ENCODE measurements at places on chromosomes 7 and 10.

DNA sequence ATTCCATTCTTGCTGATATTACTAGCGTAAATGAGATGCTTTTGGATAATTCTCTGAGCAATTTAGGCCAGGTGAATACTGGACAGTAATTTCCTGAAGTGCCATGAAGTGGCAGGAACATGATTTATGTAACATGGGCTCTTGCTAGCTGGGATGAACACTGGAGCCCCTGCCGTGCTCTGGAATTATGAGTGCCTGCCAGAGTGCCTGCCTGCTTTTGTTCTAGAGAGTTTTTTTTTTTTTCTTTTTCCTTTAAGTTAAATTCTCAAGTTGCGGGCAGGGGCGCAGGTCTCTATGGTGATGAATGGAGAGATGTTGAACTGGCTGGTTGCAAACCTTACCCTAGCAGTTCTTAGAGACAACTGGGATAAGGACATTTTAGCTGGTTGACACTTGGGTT is 165.9 kb downstream of the AUTS2 start:
- DNase-seq: no peak

- no peak for DNase-seq
Measured at GRCh38 chr10:56383806-56384205, 22.7 kb upstream of the ZWINT start.

- DNase-seq: no peak
Measured at GRCh38 chr10:126037946-126038345, 141.6 kb downstream of the FANK1 start.

DNA sequence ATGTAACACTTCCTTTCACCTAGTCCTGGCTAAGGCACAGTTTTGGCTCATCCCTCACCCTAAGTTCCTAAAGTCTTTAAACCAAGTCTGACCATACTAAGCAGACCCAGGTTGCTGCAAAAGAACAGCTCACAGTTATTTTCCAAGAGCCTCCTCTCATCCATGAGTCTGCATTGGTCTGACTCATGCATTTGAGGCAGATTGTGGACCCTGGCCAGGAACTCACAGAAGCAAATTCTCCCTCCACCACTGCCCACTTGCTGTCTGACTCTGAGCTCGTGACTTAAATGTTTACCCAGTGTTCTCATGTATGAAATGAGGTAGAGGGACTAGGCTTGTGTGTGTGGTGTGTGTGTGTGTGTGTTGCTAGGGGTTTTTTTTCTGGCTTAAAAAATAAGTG is 1272.8 kb downstream of the TYW1 start:
- DNase-seq: no peak

GRCh38 chr10:49611166-49611815 is 1.2 kb downstream of the SLC18A3 start:
- DNase-seq: no peak

GRCh38 chr7:147911201-147911601 is 679.4 kb upstream of the C7orf33 start:
- DNase-seq: no peak

- DNase-seq: no peak
Measured at GRCh38 chr10:132265890-132266496, 41.8 kb downstream of the STK32C start.

- DNase-seq: no peak
Measured at GRCh38 chr7:124918662-124919061, 11.0 kb downstream of the POT1 start.

GRCh38 chr7:40760293-40760964 is 625.6 kb downstream of the SUGCT start:
- no peak for DNase-seq

GRCh38 chr7:99173787-99174186 is 29.9 kb upstream of the SMURF1 start:
- DNase-seq: no peak

- DNase-seq: no peak
Measured at GRCh38 chr7:17097668-17098297, 200.7 kb upstream of the AHR start.

- no peak for DNase-seq
Measured at GRCh38 chr10:62648921-62649320, 155.6 kb upstream of the ADO start.

DNA sequence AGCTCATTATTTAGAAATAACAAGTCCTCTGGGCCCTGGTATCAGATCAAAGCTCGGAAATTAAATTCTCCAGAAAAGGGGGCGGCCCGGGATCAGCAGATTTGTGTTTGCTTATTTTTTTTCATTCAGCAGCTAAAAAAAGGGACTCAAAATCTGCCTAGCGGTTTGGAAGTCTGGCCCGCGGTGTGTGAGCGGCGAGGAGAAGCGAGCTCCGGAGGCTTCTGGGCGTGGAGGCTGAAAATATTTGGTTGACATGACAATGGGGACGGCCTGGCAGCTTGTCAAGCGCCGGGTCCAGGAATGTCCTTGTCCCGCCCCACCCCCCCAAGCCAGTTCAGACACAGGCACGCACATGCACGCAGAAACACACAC is 43.4 kb downstream of the FOXL3 start:
- no peak for DNase-seq

DNA sequence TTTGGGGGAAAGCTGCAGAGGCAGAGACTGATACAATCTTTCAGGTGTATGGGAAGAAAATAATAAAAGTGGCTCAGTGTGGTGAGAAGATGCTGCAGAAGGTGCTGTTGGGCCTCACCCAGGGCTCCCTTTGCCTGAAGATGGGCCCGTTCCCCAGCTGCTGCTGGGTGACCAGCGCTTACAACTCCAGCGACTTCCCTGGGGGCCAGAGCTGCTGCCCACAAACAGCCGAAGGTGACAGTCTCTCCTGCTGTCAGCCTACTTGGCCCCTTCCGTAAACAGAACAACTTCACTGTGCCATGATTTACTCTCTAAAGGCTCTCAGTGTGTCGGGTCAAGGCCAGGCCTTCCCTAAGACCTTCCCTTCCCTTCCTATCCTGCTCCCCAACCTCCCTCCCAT is 93.6 kb upstream of the PCBD1 start:
- DNase-seq: no peak

DNA sequence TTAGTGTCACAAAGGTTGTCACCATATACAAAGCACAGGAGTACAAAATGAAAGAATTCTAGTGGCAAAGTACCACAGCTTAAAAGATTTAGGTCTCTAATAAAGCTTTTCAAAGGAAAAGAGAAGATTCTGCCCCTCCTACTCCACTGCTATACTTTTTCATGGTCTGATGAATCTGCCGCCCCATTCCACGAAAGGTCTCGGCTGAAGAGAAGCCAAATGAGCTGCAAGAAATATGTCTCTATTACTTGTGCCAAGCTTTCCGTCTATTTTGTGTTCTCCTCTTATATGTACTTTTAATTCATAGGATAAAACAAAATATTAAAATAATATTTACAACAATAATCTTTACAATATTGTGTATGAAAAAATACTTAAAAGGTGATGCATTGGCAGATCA is 222.6 kb downstream of the ANK3 start:
- no peak for DNase-seq

- no peak for DNase-seq
Measured at GRCh38 chr7:82964150-82964882, 198.4 kb downstream of the PCLO start.

- DNase-seq: no peak
Measured at GRCh38 chr7:139360948-139361307, 1.2 kb downstream of the LUC7L2 start.

- DNase-seq: no peak
Measured at GRCh38 chr7:4689151-4689550, 7.1 kb downstream of the FOXK1 start.

DNA sequence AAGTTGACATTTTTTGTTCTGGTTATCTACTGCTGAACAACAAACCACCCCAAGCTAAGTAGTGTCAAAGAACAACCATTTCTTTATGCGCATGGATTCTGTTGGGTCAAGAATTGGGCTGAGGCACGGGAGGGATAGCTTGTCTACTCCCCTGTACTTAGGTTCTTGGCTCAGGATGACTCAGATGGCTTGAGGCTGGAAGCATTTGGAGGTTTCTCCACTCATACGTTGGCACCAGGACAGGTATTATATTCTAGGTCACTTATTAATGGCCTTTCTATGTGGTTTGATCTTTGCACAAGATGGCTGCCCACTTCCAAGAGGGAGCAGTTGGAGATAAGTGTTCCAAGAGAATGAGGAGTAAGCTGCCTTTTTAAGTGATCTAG is 11.8 kb upstream of the TFAM start:
- DNase-seq: no peak

GRCh38 chr7:144820552-144820951 is 15.3 kb downstream of the TPK1 start:
- no peak for DNase-seq

GRCh38 chr10:32095116-32095733 is 39.0 kb upstream of the KIF5B start:
- no peak for DNase-seq

DNA sequence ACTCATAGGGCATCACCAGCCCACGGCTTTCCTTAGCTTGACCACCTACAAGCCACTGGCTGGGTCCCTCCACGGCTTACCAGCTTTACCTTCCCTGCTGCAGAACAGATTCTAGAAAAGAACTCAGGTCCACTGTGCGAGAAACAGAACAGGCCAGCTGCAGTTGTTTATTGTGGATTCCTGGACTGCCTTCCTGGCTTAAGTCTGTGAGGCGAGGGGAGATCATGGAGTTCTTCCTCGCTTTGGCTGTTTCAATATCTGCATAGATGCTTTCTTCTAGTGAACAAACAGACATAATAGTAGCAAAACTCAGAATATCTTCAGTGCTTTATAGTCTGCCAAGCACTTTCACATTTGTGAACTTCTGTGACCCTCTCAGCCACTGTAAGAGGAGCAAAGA is 162.9 kb upstream of the HABP2 start:
- DNase-seq: no peak

DNA sequence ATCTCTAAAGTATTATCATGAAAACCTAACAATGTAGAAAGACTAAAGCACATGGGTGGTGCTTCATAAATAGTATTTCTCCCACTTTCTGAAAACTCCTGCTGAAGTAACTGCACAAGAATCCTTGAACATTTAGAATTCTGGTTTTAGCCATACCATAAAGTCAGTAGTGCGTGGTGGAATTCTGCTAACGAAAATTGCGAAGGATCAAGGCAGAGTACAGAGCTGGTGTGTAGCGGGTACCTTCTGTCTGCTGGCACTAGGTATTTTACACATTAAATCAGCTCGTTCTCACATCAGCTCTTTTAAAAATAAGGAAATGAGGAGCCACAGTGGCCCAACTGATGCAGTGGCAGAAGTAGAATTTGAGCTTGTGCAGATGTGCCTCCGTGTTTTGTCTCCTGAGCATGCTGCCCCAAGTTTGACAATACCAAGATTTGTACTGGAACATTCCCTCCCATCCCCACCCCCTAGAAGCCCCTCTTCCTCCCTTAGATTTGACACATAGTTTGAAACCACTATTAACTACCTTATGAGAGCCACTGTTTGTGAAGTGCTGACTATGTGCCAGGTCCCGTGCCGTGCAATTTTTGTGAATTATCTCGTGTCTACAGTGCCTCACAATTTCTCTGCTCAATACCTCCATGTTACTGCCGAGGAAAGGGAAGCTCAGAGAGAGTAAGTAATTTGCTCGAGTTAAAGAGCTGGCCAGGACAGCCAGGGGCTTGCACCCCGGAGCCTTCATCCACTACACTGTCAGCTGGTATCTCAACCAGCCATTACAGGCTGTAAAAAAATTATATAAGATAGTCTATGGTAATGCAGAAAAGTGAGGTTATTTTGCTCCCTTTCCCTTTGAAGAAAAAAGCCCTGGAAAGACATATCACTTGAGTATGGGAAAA is 66.9 kb downstream of the EGFR start:
- no peak for DNase-seq

GRCh38 chr10:112026438-112026837 is 157.1 kb downstream of the GPAM start:
- DNase-seq: no peak

DNA sequence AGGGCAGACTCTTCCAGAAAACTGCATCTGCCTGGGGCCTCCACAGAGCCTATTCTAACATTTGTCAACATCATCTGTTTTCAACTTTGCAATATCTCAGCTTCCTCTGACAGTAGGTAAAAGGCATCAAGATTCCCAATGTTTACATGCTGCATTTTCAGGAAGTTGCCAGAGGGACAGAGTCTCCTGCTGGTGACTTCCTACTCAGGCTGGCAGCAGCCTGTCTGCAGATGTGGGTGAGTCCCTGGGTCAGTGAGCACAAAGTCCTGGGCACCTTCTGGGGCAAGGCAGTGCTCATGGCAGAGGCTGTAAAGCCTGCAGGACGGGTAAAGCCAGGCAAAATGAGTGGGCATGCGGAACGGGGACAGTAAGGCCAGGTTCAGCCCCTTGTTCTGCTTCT is 69.4 kb downstream of the EBF3 start:
- no peak for DNase-seq

GRCh38 chr7:2403718-2404648 is 572 bp downstream of the CHST12 start:
- DNase-seq: no peak

DNA sequence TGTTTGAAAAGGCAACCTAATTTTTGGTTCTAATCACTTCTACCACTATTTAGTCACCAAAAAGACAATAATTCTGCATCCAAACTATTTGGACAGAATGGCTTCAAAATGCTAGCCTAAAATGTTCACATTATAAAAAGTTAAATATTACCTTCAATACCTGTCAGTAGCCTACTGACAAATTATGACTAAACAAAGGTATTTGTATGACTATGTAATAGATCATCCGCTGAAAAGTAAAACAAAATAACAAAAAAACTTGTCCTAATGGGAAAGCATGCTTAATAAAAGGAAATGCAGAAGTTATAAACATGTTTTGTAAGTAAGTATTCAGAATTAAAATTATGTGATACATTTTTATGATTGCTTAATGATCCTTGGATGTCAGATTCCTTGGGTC is 36.6 kb downstream of the CD36 start:
- DNase-seq: no peak

DNA sequence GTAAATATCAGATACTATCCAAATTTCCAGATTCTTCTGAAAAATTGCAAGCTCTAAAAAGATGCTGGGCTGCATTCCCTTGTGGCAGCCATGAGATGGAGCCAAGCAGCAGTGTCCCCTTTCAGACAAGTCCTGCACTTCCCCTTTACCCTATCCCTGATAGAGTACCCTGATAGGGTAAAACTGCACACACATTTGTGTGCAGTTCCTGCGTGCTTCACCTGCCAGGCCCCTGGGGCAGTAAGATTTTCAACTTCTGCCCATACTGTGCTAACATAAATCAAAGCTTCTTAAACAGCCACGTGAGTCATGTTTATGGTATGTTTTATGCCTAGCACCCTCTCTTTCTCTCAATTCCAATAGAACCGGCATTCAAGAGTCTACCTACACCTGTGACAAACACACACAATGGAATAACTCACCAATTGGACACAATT is 52.2 kb downstream of the IFIT5 start:
- DNase-seq: no peak

GRCh38 chr7:17932770-17933169 is 7.5 kb downstream of the SNX13 start:
- no peak for DNase-seq

DNA sequence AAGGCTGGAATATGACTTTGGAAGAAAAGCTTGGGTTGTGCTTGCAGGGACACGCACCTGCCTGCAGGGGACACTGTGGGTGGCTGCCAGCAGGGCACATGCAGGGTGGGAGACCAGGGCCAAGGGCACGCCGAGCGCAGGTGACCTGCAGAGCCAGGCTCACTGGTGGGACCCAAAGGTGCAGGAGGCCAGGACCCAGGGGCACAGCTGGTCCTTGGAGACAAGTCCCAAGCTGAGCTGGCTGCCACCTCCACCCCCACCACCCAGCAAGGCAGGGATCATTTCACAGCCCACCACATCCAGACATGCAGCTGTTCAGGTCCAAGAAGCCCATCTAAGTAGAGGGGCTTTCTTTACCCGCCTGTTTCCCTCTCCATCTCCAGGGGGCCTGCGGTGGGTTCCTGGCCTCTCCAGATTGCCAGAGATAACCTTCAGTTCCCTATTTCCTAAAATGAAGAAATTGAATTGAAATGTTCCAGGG is 13.8 kb upstream of the CLIP2 start:
- DNase-seq: no peak

GRCh38 chr7:159280008-159280407 is 135.3 kb upstream of the VIPR2 start:
- DNase-seq: no peak

Measured in stimulated activated CD4-positive, alpha-beta T cell treated with anti-CD3 and anti-CD28 coated beads, Interleukin-1b, Interleukin-23, amount 100 ng/mL, for 1 hour (primary cell).